Activated T-cell treated with anti-CD3 and anti-CD28 coated beads, Interleukin-2, amount 50 U/mL, for 48 hours (primary cell): ENCODE measurements at places on chromosomes 13 and 19.

GRCh38 chr13:90623318-90624011 is 724.0 kb upstream of the MIR17HG start:
- no peak for DNase-seq

- DNase-seq = no peak
These were observed 183.0 kb downstream of the STK24 start for GRCh38 chr13:98393873-98394272.

DNA sequence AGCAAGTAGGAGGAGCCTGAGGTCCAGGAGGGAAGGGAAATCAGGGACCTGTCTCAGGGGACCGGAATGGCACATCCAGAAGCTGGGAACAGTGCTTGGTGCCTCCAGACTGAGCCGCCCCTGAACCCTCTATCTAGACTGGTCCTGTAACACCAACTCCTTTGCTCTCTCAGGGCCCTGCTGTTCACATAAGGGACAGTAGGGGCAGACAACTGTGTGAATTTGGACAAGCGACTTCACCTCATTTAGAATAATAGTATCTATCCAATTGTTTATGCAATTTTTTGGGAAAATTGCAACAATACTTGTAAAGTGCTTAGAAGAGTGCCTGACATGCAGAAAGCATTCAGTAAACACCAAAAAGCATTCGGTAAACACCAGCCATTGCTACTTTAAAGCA is 14.0 kb downstream of the SYMPK start:
- DNase-seq = no peak

GRCh38 chr13:59588717-59589067 is 575.0 kb downstream of the DIAPH3 start:
- DNase-seq = no peak

- no peak for DNase-seq
These were observed 19.2 kb downstream of the SBNO2 start for GRCh38 chr19:1154731-1155351.

DNA sequence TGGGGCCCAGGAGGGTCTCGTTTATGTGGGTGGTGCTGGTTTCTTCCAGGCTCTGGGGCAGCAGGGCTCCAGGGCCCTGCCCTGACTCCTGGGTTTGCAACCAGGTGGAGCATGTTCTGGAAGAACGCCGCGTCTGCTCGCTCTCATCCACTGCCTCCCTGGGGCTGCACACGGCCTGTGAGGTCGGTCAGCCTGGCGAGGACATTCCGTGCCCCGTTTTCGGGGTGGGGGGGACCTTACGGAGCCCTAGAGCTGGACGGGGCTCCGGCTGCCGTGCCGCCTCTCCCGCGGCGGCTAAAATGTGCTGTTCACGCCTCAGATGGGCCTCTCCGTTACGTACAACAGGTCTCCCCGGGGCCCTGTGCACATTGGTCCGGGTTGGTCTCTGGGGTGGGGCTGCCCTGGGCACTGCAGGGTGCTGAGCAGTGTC is 3.3 kb downstream of the GNA11 start:
- no peak for DNase-seq

DNA sequence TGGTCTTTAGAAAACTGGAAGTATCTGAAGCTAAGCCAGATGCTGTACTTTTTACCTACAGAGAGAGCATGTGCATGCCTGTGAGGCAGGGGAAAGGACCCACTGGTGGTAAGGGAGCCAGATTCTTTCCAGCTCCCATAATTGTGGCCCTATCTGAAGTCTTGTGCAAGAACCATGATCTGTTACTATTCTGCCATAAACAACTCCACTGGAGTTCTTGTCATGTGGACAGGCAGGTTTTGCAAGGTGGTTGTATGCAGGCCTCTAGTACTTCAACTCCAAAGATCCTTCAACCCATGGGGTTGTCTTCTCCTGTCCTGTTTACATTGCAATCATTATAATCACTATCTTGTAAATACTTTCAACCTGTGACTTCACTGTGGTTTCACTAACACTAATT is 14.1 kb downstream of the PROSER1 start:
- no peak for DNase-seq

- DNase-seq = no peak
These were observed 307.4 kb downstream of the KLF5 start for GRCh38 chr13:73366241-73366640.

- no peak for DNase-seq
These were observed 4.6 kb upstream of the WDFY2 start for GRCh38 chr13:51579676-51580075.

- no peak for DNase-seq
These were observed 328.1 kb downstream of the MYO16 start for GRCh38 chr13:108957369-108958012.

DNA sequence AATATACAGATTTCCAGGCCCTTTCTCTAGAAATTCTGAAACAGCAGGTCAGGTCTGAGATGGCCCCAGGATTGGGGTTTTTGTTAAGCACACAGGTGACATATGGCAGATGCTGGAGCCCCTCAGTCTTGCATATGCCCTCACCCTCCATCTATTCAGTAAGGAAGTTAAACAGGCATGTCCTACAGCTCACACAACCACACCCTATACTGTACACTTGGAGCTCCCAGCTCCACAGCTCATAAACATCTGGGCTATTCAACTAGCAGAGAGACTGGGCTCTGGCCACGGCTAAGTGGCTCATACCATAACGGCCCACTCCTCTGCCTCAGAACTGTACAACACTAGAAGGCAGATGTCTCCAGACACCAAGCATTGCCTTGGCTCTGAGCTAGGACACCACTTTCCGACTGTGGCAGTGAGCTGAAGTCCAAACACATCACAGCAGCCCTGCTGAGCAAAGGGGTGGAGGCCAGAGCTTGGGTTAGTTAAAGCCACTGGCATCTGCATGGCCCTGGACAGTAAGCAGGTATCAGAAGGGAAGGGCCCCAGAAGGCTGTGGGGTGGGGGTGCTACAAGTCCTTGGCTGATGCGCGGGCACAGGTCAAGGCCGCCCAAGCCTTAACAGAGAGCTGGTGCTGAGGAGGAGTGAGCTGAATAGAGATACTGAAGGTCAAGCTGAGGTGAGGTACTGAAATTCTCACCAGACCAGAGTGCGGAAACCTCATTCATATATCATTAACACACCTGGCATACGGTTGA is 79.1 kb downstream of the ABCC4 start:
- no peak for DNase-seq

- no peak for DNase-seq
These were observed 345.3 kb downstream of the SLITRK1 start for GRCh38 chr13:83536941-83537340.

DNA sequence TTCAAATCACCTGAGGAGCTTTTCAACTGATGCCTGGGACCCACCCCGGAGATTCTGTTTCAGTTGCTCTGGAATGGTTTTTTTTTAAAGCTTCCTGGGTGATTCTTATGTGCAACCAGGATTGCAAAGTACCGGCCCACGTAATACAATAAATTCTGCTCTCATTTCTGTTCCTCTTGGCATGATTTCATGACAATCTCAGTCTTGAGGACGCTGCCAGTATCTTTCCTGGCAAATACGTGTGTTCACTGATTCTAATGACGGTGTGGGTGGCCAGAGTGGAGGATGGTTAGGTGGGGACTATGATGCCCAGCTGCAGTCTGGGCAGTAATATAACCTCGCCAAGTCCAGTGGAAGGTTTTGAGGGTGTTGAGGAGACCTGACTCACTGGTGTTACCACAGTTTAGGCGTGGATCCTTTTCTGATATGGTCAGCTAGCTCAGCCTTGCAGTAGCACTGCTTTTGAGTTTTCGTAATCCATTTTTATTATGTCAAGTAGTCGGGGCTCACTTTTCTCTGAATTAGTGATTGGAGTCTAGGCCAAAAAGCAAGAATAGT is 49.4 kb downstream of the FAM124A start:
- no peak for DNase-seq

- no peak for DNase-seq
These were observed 439.8 kb downstream of the TDRD3 start for GRCh38 chr13:60836821-60837220.

DNA sequence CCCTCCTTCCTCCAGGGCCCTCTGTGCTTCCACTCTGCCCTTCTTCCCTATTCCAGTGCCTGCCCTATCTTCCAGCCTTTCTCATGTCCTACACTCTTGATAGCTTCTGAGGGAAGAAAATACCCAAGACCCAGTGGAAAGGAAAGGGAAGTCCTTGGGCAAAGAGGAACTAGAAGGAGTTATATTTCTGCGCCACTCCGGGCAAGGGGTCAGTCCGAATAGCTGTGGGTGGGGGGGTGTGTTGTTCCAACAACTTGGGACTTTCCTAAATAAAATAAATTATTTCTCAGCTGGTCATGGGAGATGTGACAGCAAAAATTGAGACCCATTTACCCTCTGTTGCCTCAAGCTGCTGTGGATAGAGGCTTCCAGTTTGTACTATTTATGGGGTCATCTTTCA is 23.2 kb downstream of the CABP5 start:
- DNase-seq = no peak

DNA sequence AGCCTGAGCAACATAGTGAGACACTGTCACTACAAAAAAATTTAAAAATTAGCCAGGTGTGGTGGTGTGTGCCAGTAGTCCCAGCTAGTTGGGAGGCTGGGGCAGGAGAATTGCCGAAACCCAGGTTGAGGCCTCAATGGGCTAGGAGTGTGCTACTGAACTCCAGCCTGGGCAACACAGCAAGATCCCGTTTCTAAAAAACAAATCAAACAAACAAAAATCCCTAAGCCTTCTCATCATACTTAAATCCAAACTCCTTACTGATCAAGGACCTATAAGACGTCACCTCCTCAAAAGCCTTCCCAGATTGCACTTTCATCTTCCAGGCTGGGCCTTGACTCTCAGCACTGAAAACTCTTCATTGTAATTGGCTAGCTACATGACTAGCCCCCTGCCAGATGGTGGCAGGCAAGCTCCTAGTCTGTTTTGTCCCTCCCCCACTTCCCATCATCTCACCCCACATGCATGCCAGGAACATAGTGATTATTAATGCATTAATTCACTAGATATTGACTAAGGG is 17.5 kb upstream of the NANOS3 start:
- DNase-seq = no peak

- no peak for DNase-seq
These were observed 4.5 kb downstream of the SAE1 start for GRCh38 chr19:47135156-47135555.

DNA sequence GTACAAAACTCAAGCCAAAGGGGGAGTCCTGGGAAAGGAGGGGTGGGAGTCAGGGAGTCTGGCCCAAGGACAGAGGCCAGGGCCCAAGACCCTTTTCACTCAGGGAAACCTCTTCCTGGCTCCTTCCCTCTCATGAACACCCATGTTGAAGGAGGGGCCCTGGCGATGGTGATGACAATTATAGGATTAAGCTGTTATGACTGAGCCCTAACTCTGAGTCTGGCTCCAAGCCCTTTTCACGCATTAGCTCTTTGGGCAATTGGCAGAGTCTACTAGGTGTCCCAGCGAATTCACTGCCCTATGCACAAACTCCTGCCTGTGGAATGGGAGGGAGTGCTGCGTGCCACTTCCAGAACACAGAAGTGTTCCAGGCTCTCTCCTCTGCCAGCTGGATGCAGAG is 20.7 kb downstream of the ZNF575 start:
- no peak for DNase-seq

DNA sequence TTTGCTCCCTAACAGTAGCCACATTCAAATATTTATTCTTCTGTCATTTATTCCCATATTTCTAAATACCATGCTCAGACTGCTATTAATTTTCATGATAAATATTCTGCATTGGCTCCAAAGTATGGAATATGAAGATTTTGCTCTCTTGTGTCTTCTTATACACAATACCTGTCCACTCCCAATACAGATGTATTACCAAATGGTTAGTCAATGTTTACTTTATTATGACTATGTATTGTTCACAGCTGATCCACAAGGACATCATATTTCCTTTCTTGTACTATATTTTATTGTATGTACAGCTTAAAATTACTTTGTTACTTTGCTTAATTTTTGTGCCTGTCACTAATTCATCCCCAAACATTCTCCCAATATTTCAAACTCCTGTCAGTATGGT is 322.3 kb downstream of the OXGR1 start:
- DNase-seq = no peak

DNA sequence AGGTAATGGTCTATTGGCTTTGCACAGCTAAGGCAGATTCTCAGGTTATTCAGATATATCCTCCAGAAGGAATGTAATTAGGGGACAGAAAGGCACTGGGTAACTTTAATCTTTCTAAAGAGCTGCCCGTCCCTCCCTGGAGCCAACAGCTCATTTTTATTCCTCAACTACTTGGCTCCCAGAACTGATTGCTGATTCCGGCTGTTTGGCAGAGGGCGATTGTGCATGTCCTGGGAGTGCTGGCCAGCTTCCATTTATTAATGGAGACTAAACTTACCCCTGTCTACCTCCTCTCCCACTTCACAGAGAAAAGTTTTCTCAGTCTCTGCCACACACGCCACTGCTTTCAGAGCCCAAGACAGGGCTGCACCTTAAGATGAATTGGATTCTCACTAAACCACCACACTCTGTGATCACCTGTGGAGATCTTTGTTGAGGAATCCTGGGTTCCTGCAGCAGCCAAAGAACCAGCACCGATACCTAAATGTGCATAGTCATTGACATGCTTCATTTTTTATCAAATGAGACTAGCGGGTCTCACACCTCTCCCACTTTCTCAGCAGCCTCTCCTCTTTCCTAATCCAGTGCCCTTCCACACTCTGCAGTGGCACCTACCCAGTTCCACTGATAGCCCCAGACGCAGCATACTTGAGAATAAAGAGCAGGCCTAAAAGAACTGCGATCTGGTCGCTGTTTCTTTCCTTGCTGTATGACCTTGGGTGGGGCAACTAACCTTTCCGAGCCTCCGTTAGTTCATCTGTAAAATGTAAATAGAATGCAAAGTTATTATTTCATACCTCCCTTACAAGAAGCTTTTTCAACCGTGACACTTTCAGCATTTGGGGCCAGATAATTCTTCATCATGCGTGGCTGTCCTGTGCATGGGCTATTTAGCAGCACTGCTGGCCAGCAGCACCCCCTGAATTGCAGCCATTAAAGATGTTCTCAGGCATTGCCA is 648.7 kb downstream of the UQCRFS1 start:
- no peak for DNase-seq

- DNase-seq = no peak
These were observed 51.1 kb downstream of the GGACT start for GRCh38 chr13:100537486-100537885.

DNA sequence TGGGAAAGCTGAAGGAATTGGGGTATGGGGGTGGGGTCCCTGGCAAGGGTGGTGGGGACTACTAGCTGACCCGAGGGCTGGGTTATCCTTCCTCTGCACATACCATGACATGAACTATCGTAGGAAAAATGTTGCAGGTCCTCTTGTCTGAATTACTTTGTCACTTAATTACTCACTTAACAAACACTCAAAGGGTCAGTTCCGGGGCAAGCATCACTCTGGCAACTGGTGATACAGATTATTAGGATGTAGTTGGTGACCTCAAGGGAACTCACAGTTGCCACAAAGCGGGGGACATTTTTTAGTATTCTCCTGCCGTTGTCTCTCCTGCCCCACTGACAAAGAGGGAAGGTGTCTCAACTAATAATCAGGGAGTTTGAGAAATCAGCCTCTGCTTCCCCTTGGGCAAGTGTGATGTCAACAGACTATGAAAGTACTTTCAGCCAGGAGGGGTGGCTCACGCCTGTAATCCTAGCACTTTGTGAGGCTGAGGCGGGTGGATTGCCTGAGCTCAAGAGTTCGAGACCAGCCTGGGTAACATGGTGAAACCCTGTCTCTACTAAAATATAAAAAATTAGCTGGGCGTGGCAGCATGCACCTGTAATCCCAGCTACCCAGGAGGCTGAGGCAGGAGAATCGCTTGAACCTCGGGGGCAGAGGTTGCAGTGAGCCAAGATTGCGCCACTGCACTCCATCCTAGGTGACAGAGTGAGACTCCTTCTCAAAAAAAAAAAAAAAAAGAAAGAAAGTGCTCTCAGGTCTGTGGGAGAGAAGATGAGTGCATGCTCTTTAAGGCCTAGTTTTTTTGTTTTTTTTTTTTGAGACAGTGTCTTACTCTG is 10.3 kb downstream of the DNAJB1 start:
- DNase-seq = no peak
